NCI-H510A treated with DMSO at 0.1 percent for 48 hours (cell line): ENCODE measurements at places on chromosomes 6 and 20.
A peak's percentile ranks its signal among the peaks of the same experiment; 100 is the strongest.

GRCh38 chr6:111356551-111356950 lies 126.5 kb downstream of the REV3L start:
- DNase-seq = no peak

GRCh38 chr20:32333988-32334885 lies 23.9 kb upstream of the ASXL1 start:
- peak; percentile 51 for DNase-seq

DNA sequence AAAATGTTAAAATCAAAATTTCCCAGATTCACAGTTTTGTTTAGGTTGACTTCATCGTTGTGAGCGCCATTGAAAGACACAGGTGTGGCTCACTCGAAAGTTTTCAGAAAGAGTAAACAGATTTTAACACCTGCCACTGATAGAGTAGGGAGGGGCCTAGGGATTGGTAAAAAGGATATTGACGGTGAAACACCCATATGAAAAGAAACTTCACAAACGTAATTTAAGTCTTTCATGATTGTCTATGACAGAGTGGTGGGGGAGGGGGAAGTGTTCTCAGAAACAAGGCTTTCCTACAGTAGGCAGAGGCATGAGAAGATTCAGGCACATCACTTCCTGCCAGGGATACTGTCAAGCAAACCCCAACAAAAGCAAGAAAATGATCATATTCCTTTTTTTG lies 101.4 kb downstream of the PERP start:
- DNase-seq = no peak

DNA sequence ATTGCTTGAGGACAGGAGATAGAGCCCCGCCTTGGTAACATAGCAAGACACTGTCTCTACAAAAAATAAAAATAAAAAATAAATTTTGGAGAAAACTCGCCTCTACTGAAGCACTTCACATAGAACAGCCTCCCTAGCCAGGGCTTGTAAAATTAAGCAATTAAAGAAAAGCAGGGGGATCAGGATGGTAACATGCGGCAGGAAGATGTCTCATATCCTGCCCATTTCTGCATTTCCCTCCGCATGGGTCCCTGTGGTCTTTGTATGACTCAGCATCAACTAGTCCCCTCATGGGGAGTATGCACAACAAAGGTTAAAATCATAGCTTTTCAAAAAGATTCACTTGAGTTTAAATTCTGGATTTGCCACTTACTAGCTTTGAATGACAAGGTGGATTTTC lies 379.0 kb downstream of the EPHA7 start:
- DNase-seq = no peak

GRCh38 chr20:19602675-19603375 lies 155.2 kb upstream of the RIN2 start:
- peak; percentile 60 for DNase-seq

DNA sequence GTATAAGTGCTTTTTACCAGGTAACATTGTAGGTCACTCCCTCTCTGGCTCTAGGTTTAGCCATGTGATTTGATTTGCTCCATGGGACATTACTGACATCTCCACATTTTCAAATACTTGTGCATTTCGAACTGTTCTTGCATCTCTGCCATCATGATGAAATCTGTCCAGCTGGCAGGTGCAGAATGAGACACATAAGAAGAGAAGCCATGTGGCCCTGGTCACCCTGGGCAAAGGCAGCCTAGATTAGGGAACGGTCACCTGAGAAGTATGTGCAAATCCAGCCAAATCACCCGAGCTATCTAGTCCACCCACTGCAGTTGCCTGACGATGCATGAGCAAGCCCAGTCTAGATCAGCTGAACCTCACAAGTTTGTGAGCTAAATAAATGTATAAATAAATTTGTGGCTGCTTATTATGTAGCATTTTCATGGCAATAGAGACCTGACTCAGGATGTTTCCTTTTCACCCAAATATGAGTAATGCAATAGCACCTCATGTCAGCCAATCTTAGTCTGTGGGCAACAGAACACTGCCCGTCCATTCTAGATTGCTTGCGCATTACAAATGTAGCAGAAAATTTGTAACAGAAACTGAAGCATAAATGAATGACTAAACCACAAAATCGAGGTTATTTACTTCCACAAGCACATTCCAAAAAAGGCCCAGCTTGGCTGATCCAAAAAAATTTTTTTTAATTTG lies 115.2 kb downstream of the PAK5 start:
- no peak for DNase-seq

DNA sequence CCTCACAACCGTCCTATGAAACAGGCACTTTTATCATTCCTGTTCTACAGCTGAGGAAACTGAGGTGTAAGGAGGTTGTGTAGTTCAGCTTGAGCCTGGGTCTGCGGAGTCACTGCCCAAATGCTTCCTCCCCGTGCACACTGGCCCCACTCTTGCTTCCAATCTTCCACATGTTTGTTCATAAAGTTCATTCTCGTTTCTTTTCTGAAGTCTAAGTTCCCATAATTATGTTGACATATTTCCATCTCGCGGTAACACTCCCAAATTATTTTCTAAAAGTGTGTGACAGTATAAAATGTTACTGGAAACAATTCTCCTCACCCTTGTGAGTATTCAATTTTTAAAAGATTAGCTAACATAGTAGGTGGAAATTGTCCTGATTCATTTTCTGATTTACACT lies 106.9 kb downstream of the SLC22A3 start:
- no peak for DNase-seq

- no peak for DNase-seq
Measured at GRCh38 chr20:2118783-2119182, 17.2 kb downstream of the STK35 start.

DNA sequence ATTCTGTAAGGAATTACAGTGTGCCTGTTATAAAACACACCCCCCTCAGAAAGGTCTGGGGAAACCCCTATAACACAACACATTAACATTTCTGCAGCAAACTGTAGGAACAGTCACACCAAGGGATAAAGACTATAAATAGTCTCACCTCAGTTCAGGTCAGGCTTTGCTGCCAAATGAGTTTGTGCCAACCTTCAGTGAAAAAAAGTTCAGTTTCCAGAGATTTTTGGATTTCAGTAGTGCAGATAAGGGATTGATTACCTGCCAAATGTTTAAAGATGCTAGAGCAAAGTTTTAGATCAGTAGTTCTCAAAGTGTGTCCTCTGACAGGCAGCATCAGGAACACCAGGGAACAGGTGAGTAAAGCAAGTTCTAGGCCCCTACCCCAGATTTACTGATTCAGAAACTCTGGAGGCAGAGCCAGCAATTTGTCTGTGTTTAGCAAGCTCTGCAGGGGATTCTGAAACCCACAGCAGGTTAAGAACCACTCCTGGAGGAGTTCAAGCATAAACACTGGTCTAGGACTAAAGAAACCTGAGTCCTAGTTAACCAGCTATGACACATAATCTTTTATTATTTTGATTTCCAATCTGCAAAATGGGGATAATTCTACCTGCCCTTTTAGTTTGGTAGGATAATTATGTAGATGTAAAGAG lies 111.0 kb downstream of the RCAN2 start:
- DNase-seq = peak; percentile 56
